Activated effector memory CD4-positive, alpha-beta T cell treated with anti-CD3 and anti-CD28 coated beads, Interleukin-2, amount 50 U/mL, for 16 hours (primary cell): ENCODE measurements at places on chromosomes 12 and 14.
A peak's percentile ranks its signal among the peaks of the same experiment; 100 is the strongest.

- DNase-seq, result no peak
Measured at GRCh38 chr14:96906434-96906833, 109.3 kb downstream of the VRK1 start.

- DNase-seq, result no peak
Measured at GRCh38 chr12:112963227-112963861, 15.0 kb upstream of the OAS2 start.

DNA sequence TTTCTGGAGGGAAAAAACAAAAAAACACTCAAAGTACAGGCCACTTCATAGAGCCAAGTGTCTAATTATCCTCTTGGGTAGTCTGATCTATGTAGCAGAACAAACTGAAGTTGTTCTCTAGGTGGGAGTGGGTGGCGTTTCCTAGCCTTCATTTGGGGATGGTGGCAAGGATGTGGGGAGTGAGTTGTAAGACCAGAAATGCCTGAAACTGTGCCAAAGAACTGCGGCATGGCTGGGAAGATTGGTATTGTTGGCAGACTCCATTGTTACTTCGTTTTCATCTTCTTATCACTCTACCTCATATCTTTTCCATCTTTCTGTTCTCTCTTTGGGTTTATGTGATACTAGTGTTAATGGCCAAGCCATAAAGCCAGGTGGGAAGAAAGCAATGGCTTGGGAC, 177.3 kb upstream of the DDHD1 start:
- no peak for DNase-seq

DNA sequence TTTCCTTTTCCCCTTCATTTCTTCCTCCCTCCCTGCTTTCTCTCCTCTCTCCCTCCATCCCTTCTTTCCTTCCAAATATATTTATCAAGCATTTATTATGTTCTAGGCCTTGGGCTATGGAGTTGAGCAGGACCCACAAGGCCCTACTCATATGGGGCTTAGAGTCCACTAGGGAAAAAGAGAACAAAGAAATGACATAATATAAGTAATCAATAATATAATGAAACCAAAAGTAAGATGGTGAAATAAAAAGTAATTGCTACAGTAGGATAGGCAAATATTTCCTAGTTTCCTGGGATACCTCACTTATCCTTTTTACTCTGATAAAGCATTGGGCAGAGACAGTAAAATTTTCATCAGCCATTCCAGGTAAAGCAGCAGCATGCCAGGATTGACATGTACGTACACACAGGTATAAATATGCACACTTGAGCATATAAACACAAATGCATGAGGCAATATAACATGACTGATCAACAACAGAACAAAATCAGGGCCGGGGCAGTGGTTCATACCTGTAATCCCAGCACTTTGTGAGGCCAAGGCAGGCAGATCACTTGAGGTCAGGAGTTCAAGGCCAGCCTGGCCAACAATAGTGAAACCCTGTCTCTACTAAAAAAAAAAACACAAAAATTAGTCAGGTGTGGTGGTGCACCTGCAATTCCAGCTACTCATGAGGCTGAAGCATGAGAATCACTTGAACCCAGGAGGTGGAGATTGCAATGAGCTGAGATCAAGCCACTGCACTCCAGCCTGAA, 35.5 kb upstream of the CSRP2 start:
- DNase-seq, result no peak

DNA sequence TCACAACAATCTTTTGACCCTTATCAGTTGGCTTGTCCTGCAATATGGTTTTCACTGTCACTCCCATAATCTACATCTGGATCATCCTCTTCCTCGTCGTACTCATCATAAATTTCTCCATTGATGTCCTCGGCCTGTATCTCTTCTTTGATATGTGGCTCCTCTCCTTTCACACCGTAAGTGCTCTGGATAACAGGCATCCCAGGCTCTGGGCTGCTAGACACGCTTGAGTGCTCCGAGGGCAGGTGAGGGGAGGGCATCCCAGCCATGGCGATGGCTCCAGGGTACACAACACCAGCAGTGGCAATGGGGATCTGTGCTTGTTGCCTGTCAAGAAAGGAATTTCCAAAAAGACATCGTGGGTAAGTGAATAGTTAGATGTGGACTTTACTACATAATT, 415.3 kb downstream of the SOX5 start:
- DNase-seq, result no peak

- no peak for DNase-seq
Measured at GRCh38 chr14:24351517-24351916, 11.7 kb upstream of the RIPK3 start.

DNA sequence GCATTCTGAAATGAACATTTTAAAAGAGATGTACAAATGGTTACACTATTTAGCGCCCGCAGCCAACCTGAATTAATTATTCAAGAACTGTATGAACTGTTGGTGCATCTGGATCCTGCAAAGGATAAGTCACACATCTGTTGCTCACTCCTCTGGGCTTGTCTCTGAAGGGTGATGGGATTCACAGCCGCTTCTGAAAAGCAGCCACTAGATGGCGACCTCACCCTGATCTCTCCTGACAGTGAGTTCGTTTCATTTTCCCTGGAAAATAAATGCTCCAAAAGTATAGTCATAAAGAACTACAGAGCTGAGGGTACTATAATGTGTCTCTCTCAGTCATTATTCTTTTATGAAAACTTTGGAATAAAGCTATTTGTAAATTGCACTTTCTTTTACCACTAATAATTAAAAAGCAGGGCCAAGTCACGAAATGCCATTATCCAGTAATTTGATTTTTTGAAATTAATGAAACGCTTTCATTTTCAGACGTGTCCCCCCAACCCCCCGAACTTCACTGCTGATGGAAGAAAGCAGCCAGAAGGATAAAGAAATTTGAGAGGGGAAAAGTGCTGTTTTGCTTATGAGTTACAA, 789.6 kb downstream of the NRXN3 start:
- DNase-seq, result peak; percentile 77

DNA sequence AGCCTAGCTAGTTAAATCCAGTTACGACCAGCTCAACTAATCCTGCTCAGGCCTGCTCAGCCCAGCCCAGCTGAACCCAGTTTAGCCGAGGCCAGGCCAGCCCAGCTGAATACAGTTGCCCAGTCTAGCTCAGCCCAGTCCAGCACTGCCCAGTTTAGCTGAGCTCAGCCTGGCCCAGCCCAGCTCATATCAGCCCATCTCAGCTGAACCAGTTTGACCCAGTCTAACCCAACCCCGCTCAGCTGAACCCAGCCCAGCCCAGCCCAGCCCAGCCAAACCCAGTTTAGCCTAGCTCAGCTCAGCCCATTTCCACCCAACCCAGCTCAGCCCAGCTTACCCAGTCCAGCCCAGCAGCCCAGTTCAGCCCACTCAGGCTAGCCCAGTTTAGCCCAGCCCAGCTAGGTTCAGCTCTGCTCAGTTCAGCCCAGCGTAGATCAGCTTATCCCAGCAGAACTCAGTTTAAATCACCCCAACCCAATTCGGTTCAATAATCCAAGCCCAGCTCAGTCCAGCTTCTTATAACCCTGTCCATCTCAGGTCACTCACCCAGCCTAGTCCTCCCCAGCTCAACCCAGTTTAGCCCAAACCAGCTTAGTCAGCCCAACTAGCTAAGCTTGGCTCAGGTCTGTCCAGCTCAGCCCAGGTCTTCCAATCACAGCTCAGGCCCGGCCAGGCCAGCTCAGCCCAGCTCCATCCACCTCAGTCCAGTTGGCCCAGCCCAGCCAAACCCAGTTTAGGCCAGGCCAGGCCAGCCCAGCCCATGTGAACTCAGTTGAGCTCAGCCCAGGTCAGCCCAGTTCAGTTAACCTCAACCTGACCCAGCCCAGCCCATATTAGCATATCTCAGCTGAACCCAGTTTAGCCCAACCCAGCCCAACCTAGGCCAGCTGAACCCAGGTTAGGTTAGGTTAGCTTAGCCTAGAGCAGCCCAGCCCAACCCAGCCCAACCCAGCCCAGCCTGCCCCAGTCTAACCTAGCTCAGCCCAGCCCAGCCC, 76.7 kb downstream of the TMEM121 start:
- DNase-seq, result peak; percentile 53

DNA sequence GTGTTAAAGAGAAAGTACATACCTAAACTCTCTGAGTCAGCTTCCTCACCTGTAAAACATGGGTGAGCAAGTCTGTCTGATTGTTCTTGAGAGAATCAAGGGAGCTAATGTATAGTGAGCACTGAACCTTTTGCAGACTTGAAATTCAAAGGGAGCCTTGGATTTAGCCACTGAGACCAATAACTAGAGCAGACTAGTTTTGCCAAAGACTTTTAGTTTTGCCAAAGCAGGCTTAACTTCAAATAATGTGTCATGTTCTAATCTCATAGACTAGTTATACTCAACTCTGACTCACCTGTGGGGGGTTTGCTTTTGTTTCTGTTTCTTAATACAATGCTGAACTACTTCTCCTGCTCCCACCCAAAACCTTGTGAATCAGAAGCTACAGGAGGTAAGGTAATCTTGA, 123.7 kb downstream of the SLC25A21 start:
- no peak for DNase-seq

DNA sequence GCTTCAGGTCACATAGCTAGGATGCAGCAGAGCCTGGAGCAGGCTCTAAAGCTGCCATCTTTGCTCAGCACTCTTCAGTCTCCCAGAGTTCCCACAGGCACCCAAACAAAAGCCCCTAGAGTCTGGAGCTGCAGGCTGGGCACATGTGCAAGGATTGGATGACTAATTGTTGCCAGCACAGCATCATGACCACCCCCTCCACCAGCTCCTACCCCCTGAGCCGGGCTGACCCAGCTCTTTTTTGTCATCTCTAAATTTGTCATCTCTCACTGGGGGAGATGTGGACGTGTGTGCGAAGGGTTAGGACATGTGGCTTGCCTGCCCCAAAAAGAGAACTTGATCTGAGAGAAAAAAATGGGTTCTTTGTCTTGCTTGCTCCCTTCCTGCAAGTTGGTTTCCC, 4.3 kb upstream of the MMP19 start:
- DNase-seq, result peak; percentile 57
